ENCODE measurements at places on chromosomes 5 and 9.
A peak's percentile ranks its signal among the peaks of the same experiment; 100 is the strongest.

GRCh38 chr9:137602661-137603060 lies 2.8 kb upstream of the ARRDC1 start:
- H3K4me3 ChIP-seq = peak overlapping the region; percentile 49
- peaks cover 24% of the 10 kb centered on the region for H3K4me1 ChIP-seq
- no peak for DNase-seq
- H3K27ac ChIP-seq = no peak overlapping the region
- no peaks in the 10 kb centered on the region for H3K36me3 ChIP-seq
- H3K27me3 ChIP-seq = peaks cover 48% of the 10 kb centered on the region

DNA sequence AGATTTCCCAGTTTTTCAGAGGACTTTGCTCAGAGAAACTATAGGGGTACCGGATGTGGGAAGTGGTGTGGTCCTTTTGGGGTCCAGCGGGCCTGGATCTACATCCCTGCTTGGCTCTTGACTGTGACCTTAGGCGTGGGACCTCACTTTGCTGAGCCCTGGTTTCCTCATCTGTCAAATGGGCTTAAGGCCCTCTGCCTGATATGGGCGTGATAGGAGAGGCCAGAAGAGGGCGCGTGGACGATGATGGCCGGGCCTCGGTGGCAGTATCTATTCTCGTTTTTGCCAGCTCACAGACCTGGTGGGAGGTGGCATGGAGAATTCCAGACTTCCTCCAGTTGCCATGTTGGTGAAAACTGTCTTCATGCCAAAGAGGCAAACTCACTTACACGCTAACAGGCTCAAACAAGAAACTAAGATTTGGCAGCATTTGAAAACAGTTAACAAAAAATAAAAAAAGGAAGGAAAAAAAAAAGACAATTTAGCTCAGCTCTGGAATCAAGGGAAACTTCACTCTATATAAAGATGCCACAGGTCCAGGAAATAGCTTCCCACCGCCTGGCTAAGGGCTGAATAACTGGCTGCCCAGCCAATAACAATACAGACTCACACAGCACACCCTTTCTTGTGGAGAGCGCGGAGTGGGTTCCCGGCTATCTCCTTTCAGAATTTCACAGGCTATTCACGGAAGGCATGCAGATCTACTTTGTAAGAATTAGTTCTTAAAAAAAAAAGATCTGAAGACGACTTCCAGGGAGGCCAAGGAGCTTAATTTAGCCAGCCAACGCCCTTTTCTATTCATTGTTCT lies 1.7 kb downstream of the SH3PXD2B start:
- H3K36me3 ChIP-seq = no peaks in the 10 kb centered on the region
- peak overlapping the region; percentile 87 for H3K4me3 ChIP-seq
- DNase-seq = no peak
- H3K27ac ChIP-seq = peak overlapping the region; percentile 81
- H3K4me1 ChIP-seq = peaks cover 77% of the 10 kb centered on the region

GRCh38 chr9:89375191-89375760 lies 57.0 kb downstream of the SECISBP2 start:
- no peak for DNase-seq
- H3K27ac ChIP-seq = peak overlapping the region; percentile 94
- H3K36me3 ChIP-seq = peaks cover 33% of the 10 kb centered on the region
- no peak overlapping the region for H3K4me3 ChIP-seq
- H3K4me1 ChIP-seq = peaks cover 32% of the 10 kb centered on the region

GRCh38 chr5:151224372-151224771 lies 480 bp upstream of the CCDC69 start:
- H3K36me3 ChIP-seq = no peaks in the 10 kb centered on the region
- no peak for DNase-seq
- peak overlapping the region; percentile 86 for H3K4me3 ChIP-seq
- peaks cover 29% of the 10 kb centered on the region for H3K4me1 ChIP-seq
- H3K27me3 ChIP-seq = peaks cover 40% of the 10 kb centered on the region

DNA sequence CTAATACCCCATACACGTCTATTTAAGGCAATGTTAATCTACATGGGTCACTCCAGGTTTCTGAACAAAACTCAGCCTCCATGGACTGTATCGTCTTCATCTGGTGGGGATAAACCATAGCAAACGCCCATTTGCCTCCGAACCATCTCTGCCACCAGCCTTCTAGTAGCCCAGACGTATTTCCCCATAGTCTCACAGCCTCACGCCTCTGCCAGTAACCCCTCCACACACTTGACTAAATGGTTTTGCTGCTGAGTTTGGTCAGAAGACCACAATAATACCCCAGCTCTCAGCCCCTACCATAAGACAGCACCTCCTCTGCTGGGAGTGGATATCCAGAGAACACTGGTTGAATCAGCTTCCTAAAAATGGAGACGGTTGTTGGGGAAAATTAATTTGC lies 8.7 kb downstream of the ERAP2 start:
- peaks cover 13% of the 10 kb centered on the region for H3K27me3 ChIP-seq
- H3K27ac ChIP-seq = no peak overlapping the region
- H3K36me3 ChIP-seq = no peaks in the 10 kb centered on the region
- DNase-seq = no peak
- no peak overlapping the region for H3K4me3 ChIP-seq

DNA sequence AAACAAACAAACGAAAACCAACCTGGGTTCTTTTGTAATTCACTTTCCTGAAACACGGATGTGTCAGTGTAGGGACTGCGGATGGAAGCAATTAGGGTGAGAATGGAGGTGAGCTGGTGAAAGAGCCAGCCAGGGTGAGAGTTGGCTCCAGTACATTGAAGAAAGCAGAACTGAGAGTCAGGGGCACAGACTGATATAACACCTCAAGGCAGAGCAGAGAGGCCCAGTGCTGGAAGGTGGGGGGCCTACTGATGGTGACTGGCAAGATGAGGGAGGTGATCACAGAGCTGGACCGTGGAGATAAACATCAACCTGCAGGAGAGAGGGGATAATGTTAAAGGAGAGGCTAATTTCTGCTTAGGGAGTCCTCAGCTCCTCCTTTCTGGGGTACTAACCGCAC lies 221.1 kb downstream of the MAN2A1 start:
- H3K36me3 ChIP-seq = no peaks in the 10 kb centered on the region
- no peak for DNase-seq
- peaks cover 5% of the 10 kb centered on the region for H3K4me1 ChIP-seq

- no peak overlapping the region for H3K4me3 ChIP-seq
- peaks cover 4% of the 10 kb centered on the region for H3K27me3 ChIP-seq
- DNase-seq = no peak
- H3K4me1 ChIP-seq = no peaks in the 10 kb centered on the region
- H3K27ac ChIP-seq = no peak overlapping the region
These were observed 18.1 kb downstream of the OCLN start for GRCh38 chr5:69510694-69511093.

DNA sequence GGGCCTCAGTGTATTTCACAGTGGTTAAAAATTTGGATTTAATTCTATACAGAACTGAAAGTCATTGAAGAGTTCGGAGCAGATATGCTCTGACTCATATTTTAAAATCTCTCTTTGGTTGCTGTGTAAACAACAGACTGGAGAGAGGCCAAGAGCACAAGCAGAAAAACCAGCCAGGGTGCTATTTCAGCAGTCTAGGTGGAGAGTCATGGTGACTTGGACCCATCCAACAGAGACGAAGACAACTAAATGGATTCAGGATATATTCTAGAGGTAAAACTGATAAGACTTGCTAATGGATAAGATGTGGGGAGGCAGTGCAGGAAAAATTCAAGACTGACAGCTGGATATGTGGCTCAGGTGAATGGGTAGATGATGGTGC lies 168.9 kb downstream of the MAPKAP1 start:
- no peak overlapping the region for H3K4me3 ChIP-seq
- no peak overlapping the region for H3K27ac ChIP-seq

GRCh38 chr5:435961-436640 lies 6.9 kb upstream of the EXOC3 start:
- no peak overlapping the region for H3K4me3 ChIP-seq
- peaks cover 23% of the 10 kb centered on the region for H3K27me3 ChIP-seq
- H3K4me1 ChIP-seq = peaks cover 19% of the 10 kb centered on the region
- H3K36me3 ChIP-seq = no peaks in the 10 kb centered on the region

DNA sequence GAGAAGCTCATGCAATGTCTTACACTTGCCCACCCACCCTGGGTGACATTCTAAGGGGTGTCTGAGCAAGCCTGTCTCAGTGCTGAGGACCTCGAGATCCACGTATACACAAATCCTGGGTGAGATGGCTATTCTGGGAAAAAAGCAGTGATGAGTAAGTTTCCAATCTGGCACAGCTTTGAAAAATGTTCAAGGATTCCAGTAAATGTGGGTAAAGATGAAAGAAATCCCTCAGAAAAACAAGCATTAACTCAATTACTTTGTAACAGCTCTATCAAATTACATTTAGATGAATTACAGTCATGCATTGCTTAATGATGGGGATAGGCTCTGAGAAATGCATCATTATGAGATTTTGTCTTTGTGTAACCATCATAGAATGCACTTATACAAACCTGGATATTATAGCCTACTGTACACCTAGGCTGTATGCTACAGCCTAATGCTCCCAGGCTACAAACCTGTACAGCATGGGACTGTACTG lies 26.9 kb downstream of the GOLM1 start:
- no peak overlapping the region for H3K4me3 ChIP-seq
- DNase-seq = no peak
- H3K27ac ChIP-seq = no peak overlapping the region
- peaks cover 25% of the 10 kb centered on the region for H3K4me1 ChIP-seq
- H3K36me3 ChIP-seq = peaks cover 47% of the 10 kb centered on the region
- H3K27me3 ChIP-seq = no peaks in the 10 kb centered on the region

- no peaks in the 10 kb centered on the region for H3K4me1 ChIP-seq
- H3K27ac ChIP-seq = no peak overlapping the region
- no peak overlapping the region for H3K4me3 ChIP-seq
- H3K36me3 ChIP-seq = no peaks in the 10 kb centered on the region
These were observed 7.9 kb downstream of the SLC2A6 start for GRCh38 chr9:133470988-133471387.

DNA sequence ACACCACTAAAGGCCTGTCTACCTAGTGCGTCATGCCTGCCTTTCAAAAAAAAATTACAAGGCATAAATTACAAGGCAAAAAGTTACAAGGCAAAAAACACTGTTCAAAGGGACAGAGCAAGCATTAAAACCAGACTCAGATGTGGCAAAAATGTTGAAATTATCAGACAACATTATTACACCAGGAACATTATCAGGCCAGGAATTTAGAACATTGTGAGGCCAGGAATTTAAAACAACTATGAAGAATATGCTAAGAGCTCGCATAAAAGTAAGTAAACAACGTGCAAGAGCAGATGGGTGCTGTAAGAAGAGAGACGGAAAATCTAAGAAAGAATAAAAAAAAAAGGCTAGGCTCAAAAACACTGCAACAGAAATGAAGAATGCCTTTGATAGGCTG lies 18.2 kb upstream of the MLANA start:
- peaks cover 5% of the 10 kb centered on the region for H3K36me3 ChIP-seq
- H3K27ac ChIP-seq = no peak overlapping the region
- no peak for DNase-seq

GRCh38 chr5:5183189-5183699 lies 43.1 kb downstream of the ADAMTS16 start:
- peak; percentile 17 for DNase-seq
- H3K4me1 ChIP-seq = peaks cover 10% of the 10 kb centered on the region
- no peaks in the 10 kb centered on the region for H3K36me3 ChIP-seq
- H3K27me3 ChIP-seq = peaks cover 49% of the 10 kb centered on the region
- H3K27ac ChIP-seq = no peak overlapping the region

DNA sequence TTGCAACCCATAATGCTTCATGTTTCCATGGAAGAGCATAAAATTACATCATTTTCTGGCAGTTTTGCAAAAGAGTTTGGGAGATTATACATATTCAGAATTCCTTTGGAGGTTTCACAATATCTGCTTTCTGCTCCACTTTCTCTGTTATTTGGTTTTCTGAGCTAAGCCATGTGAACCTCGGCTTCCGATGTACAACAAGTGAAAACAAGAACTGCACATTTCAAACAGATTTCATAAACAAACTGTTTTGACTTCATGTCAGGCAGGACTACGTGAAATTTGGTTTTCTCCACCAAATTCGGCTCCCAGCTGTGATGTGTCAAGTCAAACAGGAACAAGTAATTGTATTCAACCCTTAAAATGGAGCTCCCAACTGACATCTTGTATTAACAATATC lies 609.8 kb downstream of the IRX1 start:
- H3K4me1 ChIP-seq = peaks cover 51% of the 10 kb centered on the region
- DNase-seq = no peak
- H3K36me3 ChIP-seq = no peaks in the 10 kb centered on the region
- H3K4me3 ChIP-seq = no peak overlapping the region

GRCh38 chr9:36315283-36315682 lies 57.0 kb upstream of the GNE start:
- H3K4me1 ChIP-seq = peaks cover 41% of the 10 kb centered on the region
- no peak for DNase-seq
- peaks cover 7% of the 10 kb centered on the region for H3K27me3 ChIP-seq
- H3K36me3 ChIP-seq = no peaks in the 10 kb centered on the region

- DNase-seq = peak; percentile 88
- H3K4me1 ChIP-seq = peaks cover 4% of the 10 kb centered on the region
- no peaks in the 10 kb centered on the region for H3K27me3 ChIP-seq
These were observed 35.0 kb downstream of the IPPK start for GRCh38 chr9:92634712-92635605.

DNA sequence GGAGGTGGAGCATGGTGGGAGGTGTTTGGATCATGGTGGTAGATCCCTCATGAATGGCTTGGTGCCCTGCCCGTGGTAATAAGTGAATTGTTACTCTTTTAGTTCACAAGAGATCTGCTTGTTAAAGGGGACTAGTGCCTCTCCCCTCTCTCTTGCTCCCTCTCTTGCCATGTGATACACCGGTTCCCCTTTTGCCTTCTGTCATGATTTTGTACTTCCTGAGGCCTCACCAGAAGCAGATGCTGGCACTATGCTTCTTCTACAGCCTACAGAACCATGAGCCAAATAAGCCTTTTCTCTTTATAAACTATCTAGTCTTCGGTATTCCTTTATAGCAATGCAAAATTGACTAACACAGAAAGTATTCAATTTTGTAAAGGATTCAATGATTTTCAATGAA lies 817.1 kb downstream of the TLR4 start:
- no peak overlapping the region for H3K27ac ChIP-seq
- H3K27me3 ChIP-seq = no peaks in the 10 kb centered on the region
- DNase-seq = no peak
- H3K4me3 ChIP-seq = no peak overlapping the region
- no peaks in the 10 kb centered on the region for H3K36me3 ChIP-seq

DNA sequence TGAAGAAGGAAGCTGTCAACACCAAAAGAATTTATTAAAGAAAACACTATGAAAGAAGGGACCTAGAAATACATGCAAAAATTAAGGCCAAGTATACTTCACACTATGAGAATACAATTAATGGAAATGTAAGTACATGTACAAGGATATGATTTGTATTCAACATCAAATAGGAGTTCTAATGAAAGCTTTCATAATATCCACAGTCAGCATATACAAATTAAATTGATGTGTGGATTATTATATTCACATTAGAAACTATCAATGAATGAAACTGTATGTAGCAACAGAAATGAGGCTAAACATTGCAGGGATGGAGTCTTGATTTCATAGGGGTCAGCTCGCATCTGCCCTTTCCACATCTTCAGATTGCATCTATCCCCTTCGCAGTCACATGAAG lies 401.5 kb downstream of the CTNND2 start:
- H3K27ac ChIP-seq = no peak overlapping the region
- peaks cover 3% of the 10 kb centered on the region for H3K27me3 ChIP-seq
- peaks cover 4% of the 10 kb centered on the region for H3K4me1 ChIP-seq

GRCh38 chr5:107270561-107270960 lies 400.2 kb downstream of the EFNA5 start:
- no peak overlapping the region for H3K27ac ChIP-seq
- no peaks in the 10 kb centered on the region for H3K4me1 ChIP-seq
- H3K36me3 ChIP-seq = no peaks in the 10 kb centered on the region
- H3K4me3 ChIP-seq = no peak overlapping the region

Measured in nephron progenitor cell (in vitro differentiated cells).